ENCODE measurements at places on chromosomes 5 and 9. TPM values are rescaled to one million over a fixed set of nuclear protein-coding genes. Genes with fewer than 3 reads are reported as not detected.

Gene GABRP
- total RNA-seq = 0.16 TPM

Gene SLC22A4
- total RNA-seq = 1.5 TPM

DNA sequence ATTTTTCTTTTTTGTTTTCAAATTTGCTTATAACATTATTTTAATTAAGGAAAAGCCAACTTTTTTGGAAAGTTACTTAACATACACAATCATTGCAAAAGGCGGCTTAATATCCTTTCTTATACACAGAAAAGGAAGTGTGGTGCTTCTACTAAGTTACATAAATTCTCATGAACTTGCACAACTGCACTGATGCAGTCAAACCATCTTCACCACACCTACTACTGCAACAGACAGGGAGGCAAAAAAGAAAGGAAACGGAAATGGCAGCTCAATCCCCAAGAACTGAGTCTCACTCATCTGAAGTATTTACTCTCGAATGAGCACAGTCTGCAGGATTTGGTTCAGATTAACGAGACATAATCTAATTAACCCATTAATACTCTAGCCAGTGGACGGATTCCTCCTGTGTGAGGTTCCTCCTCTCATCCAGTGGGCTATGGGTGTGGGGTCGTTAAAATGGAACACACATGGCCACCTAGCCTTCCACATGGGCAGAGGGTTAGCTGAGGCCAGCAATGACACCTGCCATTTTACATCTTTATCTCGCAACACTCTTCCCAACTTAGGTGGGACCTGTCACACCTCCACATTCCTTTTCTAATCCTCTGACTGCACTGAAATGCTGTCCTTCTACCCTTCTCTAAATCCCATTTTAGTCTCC lies 30.0 kb downstream of the GOLM1 start:
- DNase-seq = no peak
- no peaks in the 10 kb centered on the region for H3K4me1 ChIP-seq
- no peaks in the 10 kb centered on the region for H3K36me3 ChIP-seq
- H3K27ac ChIP-seq = no peak overlapping the region
- no peak overlapping the region for H3K4me3 ChIP-seq
- no peaks in the 10 kb centered on the region for H3K27me3 ChIP-seq

GRCh38 chr5:2173151-2173834 lies 290.6 kb upstream of the IRX4 start:
- H3K27me3 ChIP-seq = no peaks in the 10 kb centered on the region
- no peak overlapping the region for H3K27ac ChIP-seq
- H3K36me3 ChIP-seq = no peaks in the 10 kb centered on the region
- no peak for DNase-seq
- no peaks in the 10 kb centered on the region for H3K4me1 ChIP-seq
- H3K4me3 ChIP-seq = no peak overlapping the region

DNA sequence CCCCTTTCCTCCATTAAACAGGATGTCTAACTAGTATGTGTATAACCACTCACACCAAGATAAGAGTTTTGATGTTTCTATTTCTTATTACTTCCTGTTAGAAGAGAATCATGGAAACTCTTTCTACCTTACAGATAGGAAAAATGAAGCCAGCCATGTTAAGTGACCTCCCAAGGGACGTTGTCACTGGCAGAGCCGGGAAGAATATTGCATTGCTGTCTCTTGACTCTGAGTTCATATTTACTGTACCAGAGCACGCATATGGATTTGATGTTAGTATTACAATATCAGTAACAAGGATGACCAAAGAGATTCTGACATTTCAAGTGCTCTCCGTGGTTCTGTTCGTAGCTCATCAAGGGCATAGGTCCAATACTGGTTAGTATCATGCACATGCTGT lies 12.5 kb upstream of the C5orf63 start:
- H3K4me1 ChIP-seq = no peaks in the 10 kb centered on the region
- DNase-seq = no peak
- no peaks in the 10 kb centered on the region for H3K27me3 ChIP-seq
- no peaks in the 10 kb centered on the region for H3K36me3 ChIP-seq
- no peak overlapping the region for H3K27ac ChIP-seq
- no peak overlapping the region for H3K4me3 ChIP-seq

Gene C9orf153
- not detected for total RNA-seq

- H3K4me3 ChIP-seq = no peak overlapping the region
- no peak overlapping the region for H3K27ac ChIP-seq
- H3K27me3 ChIP-seq = no peaks in the 10 kb centered on the region
These were observed 101.7 kb downstream of the UBAP2 start for GRCh38 chr9:33946779-33947535.

GRCh38 chr9:12851341-12852090 lies 76.7 kb downstream of the LURAP1L start:
- H3K4me1 ChIP-seq = no peaks in the 10 kb centered on the region
- no peak for DNase-seq
- no peaks in the 10 kb centered on the region for H3K27me3 ChIP-seq
- H3K27ac ChIP-seq = no peak overlapping the region
- no peak overlapping the region for H3K4me3 ChIP-seq

Gene PPP2R2B
- total RNA-seq = 1.6 TPM

Gene FBP2
- total RNA-seq = not detected

Gene DTWD2
- total RNA-seq = 13.1 TPM

DNA sequence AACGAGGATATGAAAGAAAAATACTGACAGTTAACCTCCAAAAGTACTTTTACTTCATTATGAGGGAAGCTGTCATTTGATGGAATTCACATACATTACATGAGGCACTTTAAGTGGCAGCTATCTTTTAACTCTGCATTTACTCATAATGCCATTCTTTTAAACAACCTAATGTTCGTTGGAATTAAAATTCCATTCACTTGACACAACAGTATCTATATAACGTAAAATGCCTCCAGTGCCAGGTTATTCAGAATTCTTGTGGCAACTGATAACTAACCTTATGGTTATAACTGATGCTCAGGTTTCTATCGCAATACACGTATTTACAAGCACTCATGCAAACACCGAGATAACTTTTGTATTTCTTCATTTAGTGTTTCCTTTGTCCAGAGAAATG lies 376.9 kb upstream of the GRAMD2B start:
- peaks cover 15% of the 10 kb centered on the region for H3K4me1 ChIP-seq
- no peak overlapping the region for H3K4me3 ChIP-seq
- H3K36me3 ChIP-seq = no peaks in the 10 kb centered on the region
- no peak for DNase-seq

Gene PCDHGA4
- total RNA-seq = 4.4 TPM

DNA sequence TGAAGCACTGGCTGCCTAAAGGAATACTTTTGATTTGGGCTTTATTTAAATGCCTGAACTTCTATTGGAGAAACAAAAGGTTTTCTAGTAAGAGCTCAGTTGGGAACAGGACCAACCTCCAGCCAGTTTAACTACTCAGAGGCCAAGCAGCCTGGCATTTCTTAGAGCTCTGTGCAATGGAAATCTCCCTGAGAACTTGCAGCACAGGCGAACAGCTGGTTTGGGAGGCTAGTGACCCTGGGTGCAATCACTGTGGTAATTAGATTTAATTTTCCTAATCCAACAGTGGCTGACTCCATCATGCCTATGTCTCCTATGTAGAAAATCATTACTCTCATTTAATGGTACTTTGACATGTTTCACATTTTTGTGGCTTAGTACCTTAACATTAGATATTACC lies 1.0 kb upstream of the CDH6 start:
- peaks cover 4% of the 10 kb centered on the region for H3K27me3 ChIP-seq
- H3K4me1 ChIP-seq = peaks cover 13% of the 10 kb centered on the region
- H3K36me3 ChIP-seq = no peaks in the 10 kb centered on the region
- peak overlapping the region; percentile 53 for H3K4me3 ChIP-seq

DNA sequence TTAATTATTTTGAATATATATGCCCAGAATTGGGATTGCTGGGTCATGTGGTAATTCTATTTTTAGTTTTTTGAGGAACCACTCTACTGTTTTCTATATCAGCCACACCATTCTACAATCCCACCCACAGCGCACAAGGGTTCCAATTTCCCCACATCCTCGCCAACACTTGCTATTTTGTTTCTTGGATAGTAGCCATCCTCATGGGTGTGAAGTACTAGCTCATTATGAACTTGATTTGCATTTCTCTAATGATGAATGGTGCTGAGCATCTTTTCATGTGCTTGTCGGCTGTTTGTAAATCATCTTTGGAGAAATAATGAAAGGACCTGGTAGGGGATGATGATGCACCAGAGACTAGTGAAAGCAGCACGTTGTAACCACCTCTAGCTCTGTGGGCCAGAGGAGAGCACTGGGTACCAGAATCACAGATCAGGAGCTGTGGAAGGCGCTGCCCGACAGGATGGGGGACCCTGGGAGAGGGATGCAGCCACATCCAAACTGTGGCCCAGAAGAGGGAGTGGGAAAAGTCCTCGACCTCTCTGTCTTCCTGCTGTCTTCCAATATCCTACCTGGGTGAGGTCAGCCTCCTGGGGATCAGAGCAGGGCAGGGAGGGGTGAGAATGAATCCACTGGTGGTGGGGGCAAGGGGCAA lies 155.4 kb downstream of the RGS3 start:
- H3K4me1 ChIP-seq = peaks cover 79% of the 10 kb centered on the region
- no peak overlapping the region for H3K27ac ChIP-seq
- H3K36me3 ChIP-seq = no peaks in the 10 kb centered on the region
- DNase-seq = peak; percentile 51
- no peak overlapping the region for H3K4me3 ChIP-seq

- no peaks in the 10 kb centered on the region for H3K4me1 ChIP-seq
- no peak overlapping the region for H3K27ac ChIP-seq
- DNase-seq = no peak
- H3K27me3 ChIP-seq = no peaks in the 10 kb centered on the region
These were observed 3.4 kb downstream of the GARNL3 start for GRCh38 chr9:127267793-127268525.

Gene CLK4
- total RNA-seq = 9.6 TPM

DNA sequence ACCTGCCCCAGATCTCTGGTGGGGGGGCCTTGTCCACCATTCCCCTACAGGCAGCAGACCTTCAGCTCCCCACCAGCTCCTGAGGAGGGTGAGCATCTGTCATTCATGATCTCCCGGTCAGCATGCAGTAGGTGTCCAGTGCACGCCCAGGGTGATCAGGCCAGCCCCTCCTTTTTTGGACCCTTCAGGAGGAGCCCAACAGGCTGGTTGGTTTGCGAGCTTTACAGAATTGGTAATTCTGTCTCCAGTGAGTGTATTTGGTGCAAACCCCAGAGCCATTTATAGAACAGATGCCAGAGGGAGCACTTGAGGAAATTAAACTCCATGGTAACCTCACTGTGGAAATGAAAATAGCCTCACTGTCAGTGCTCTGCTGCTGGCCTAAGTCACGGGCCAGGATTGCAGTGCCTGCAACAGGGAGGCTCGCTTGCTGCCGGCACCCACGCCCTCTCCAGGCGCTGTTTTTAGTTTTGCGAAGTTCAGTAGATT lies 23.4 kb downstream of the WNK2 start:
- H3K27ac ChIP-seq = peak overlapping the region; percentile 93
- no peak for DNase-seq
- H3K36me3 ChIP-seq = no peaks in the 10 kb centered on the region
- no peaks in the 10 kb centered on the region for H3K4me1 ChIP-seq
- H3K27me3 ChIP-seq = no peaks in the 10 kb centered on the region

Gene PTGDS
- 2,426 TPM for total RNA-seq

DNA sequence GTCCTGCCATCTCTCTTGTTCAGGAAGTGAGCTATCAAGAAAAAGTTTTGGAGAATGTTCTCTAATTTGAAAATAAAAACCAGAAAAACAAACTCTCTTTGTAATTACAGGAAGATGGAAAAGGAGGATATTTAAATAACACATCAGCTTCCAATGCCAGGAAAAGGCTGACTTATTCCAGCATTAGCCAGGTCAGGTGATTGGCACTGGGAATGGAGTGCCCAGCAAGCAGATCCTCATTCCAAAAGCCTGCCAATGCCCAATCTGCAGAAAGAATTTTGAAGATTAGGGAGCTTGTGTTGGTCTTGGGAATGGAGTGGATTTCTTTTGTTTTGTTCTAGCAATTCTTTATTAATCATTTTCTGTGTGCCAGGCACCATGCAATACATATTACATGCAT lies 196.6 kb downstream of the SNCAIP start:
- H3K4me1 ChIP-seq = no peaks in the 10 kb centered on the region
- no peak overlapping the region for H3K4me3 ChIP-seq
- no peak overlapping the region for H3K27ac ChIP-seq
- no peaks in the 10 kb centered on the region for H3K27me3 ChIP-seq

DNA sequence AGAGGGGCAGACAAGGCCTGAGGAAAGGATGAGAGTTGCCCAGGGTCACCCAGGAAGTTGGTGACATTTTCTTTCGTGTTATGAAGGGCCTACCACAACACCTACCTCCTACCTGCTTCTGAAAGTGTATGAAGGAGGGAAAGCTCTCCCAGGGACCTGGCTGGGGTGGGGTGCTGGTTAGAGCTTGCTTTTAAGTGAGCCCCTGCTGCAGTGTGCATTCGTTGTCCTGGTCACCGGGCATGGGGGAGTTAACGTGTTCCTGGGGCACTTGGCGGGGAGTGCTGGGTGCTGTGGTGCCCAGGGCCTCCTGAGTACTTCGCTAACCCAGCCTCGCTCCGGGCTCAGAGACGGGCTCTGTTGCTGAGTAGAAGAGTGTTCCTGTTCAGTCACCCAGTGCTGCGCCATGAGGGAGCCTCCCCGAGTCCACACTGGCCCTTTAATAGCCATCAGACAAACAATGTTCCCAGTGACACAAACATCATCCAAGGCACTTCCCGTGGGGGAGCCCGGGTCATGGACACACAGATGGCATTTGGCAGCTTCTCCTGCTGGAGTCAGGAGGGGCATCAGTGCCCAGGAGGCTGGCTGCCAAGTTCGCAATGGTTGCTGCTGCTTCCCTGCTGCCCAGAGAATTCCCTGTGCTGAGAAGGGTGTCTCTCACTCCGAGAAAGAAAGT lies 85.7 kb downstream of the AMBP start:
- no peaks in the 10 kb centered on the region for H3K4me1 ChIP-seq
- no peaks in the 10 kb centered on the region for H3K27me3 ChIP-seq
- DNase-seq = no peak
- peak overlapping the region; percentile 3 for H3K4me3 ChIP-seq

Gene FAM81B
- total RNA-seq = 24.7 TPM

GRCh38 chr5:34915856-34916192 lies 313 bp downstream of the BRIX1 start:
- H3K4me3 ChIP-seq = peak overlapping the region; percentile 95
- H3K4me1 ChIP-seq = peaks cover 31% of the 10 kb centered on the region
- H3K27ac ChIP-seq = peak overlapping the region; percentile 88
- no peak for DNase-seq
- no peaks in the 10 kb centered on the region for H3K27me3 ChIP-seq

Gene ADGRD2
- total RNA-seq = not detected

Gene DNM1
- total RNA-seq = 2.5 TPM
